CD4-positive, alpha-beta T cell treated with Interferon gamma for 1 hour (primary cell): ENCODE measurements at places on chromosomes 11 and 22.

GRCh38 chr11:131688048-131688693 is 317.8 kb downstream of the NTM start:
- no peak for DNase-seq

GRCh38 chr11:47276923-47277322 is 7.0 kb downstream of the MADD start:
- no peak for DNase-seq

DNA sequence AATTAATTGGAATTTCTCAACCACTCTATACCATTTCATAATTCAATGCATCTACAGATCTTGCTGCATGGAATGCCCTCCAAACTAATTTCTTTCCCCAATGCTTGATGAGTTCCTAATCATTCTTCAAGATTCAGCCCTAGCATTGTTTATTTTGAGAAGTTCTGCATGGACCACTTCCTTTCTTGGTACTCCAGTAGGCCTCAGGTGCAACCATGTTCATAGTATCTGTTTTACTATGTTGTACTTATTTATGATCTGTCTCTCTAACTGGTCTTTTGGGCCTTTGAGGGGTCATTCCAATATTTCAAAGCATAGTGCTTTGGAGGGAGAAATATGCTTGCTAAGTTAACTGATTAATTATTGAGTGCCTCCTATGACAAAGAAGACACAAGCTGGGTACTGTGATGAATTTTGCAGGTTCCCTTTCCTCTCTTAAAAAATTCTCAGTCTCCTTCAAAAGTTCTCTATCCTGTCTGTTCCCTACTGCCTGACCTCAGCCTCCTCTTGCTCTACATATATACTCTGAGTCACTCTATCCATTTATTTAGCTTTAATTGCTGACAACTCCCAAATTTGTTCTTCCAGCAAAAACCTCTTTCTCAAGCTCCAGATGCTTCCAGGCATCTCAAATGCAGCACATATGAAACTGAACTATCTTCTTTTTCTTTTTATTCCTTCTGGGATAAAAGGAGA is 9.5 kb downstream of the MRPL17 start:
- DNase-seq = no peak

- DNase-seq = no peak
Measured at GRCh38 chr11:104098132-104098531, 61.7 kb downstream of the DDI1 start.

DNA sequence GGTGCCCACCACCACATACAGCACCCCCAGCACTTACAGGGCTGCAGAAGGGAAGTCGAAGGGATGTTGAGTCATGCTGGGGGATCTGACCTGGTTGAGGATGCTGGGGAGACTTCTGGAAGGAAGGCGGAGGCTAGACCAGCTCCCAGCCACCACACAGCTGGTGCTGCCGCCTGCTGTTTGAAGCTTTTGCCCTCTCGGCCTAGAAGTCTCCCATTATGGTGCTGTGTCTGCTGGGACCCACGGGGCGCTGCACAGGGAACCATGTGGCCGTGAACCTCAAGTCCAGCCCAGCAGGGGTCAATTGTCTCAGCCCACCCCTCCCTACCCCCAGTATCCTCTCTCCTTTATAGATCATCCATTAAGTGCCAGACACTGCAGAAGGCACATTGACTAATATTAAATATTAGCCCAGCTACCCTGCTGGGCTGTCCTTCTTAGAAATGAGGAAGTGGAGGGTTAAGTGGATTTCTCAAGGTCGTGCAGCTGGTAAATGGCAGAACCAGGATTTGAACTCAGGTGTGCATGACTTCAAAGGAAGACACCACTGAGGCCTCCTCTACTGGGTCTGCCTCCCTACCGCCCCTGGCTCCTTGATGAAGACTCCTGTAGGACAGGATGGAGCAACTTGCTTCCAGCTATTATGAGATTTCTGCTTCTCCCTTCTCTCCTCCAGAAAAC is 49.7 kb downstream of the CYTH4 start:
- no peak for DNase-seq

- DNase-seq = peak; percentile 53
Measured at GRCh38 chr11:1335811-1336761, 26.7 kb upstream of the TOLLIP start.

GRCh38 chr11:128874427-128874826 is 7.3 kb upstream of the KCNJ1 start:
- no peak for DNase-seq

GRCh38 chr11:14308114-14308896 is 50.7 kb downstream of the RRAS2 start:
- DNase-seq = no peak
